Spinal cord (tissue), 10 donors: ENCODE measurements at places on chromosomes 13 and 19. TPM values are rescaled to one million over a fixed set of nuclear protein-coding genes. Genes with fewer than 3 reads are reported as not detected.

Gene SLITRK1
- 33.7 TPM for total RNA-seq

Gene RFPL4A
- not detected for total RNA-seq

Gene PDCD2L
- 9.0 TPM for total RNA-seq

Gene PSG3
- total RNA-seq: 0.83 TPM

Gene B3GNT8
- total RNA-seq: 7.8 TPM

Gene LRRC25
- 1.8 TPM for total RNA-seq

Gene GALP
- not detected for total RNA-seq

Gene DIAPH3
- 7.5 TPM for total RNA-seq

Gene BLVRB
- 70.9 TPM for total RNA-seq

Gene RFPL4AL1
- not detected for total RNA-seq

Gene SPRY2
- total RNA-seq: 32.8 TPM

Gene PRRG2
- 0.83 TPM for total RNA-seq

Gene HPN
- total RNA-seq: 0.50 TPM

Gene NCAN
- 184 TPM for total RNA-seq

Gene APOC1
- 93.9 TPM for total RNA-seq

Gene KLK2
- 0.06 TPM for total RNA-seq

Gene DLL3
- 16.8 TPM for total RNA-seq

Gene ZSCAN4
- total RNA-seq: not detected

Gene HIF3A
- 16.9 TPM for total RNA-seq

Gene ZFP28
- 15.6 TPM for total RNA-seq

Gene MAMSTR
- total RNA-seq: 0.89 TPM

Gene CYP4F2
- not detected for total RNA-seq

Gene INSL3
- not detected for total RNA-seq

Gene IGFL3
- not detected for total RNA-seq

Gene MICOS13
- total RNA-seq: 27.2 TPM

Gene ONECUT3
- not detected for total RNA-seq

Gene CPAMD8
- 22.3 TPM for total RNA-seq

Gene KLK3
- total RNA-seq: not detected

Gene PEAK3
- total RNA-seq: not detected

Gene ZNF221
- 18.3 TPM for total RNA-seq

Gene TGFBR3L
- 1.5 TPM for total RNA-seq

Gene C2CD4C
- 8.7 TPM for total RNA-seq

Gene RPS16
- 159 TPM for total RNA-seq

Gene CEACAM3
- total RNA-seq: 1.9 TPM

Gene PNMA8B
- total RNA-seq: 10.6 TPM

Gene GPR183
- total RNA-seq: 5.2 TPM

Gene ZNF528
- 45.7 TPM for total RNA-seq

Gene APOE
- total RNA-seq: 945 TPM
